T1000 (cell line): ENCODE measurements at places on chromosomes 13 and 19.
A peak's percentile ranks its signal among the peaks of the same experiment; 100 is the strongest.

GRCh38 chr19:38183251-38183897, 40.6 kb downstream of the DPF1 start:
- no peak for DNase-seq

GRCh38 chr19:51179256-51179655, 37.2 kb downstream of the SIGLEC7 start:
- DNase-seq = no peak

DNA sequence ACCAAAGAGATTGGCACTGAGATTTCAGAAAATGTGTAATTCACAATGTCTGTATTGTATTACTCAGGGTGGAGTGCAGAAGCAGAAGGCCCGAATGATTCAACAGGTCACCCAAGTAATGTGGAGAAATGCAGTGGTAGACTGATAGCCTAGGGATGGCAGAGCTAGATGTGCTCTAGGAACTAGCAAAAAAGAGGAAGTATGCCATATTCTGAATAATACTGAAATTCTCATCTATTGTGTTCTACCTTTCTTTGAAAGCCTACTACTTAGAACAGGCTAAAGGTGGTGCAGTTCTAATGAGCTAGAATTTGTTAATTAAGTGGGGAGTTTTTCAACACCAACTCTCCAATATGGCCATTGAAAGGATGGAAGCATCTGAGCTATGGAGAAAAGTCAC, 1449.8 kb upstream of the MIR17HG start:
- no peak for DNase-seq

DNA sequence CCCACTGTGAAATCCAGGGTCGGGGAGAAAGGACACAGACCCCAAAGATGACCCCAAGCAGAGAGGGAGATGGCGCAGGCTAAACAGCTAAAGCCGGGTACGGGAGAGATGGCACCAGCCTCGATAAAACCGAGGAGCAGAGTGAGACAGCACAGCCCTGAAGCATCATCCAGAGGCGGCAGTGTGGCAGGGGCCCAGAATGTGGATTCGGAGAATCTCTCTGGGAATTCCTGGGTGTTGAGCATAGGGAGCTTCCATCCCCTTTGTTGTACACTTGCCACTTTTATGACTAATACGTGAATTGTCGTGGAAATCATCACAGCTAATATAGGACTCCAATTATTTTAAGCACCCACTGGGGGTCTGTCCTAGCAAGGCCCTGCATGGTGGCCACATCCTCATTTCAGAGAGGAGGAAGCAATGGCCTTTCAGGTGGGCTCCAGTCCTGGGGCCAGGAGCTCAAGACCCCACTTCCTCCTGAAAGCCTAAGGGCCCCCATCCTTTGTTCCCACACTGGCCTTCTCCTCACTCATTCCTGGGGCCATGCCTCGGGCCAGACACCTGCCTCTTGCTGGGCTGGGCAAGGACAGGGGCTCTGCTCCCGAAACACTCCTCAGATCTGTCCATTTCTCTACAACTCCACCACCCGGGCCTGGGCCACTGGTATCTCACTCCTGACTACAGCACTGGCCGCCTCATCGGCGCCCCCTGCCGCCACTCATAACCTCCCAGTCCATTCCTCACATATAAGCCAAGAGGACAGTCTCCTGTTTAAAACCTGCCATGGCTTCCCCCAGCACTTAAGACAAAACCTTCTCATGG, 29.3 kb upstream of the ATP1A3 start:
- DNase-seq = no peak

- no peak for DNase-seq
Observed at GRCh38 chr13:46795321-46795720, 1.6 kb downstream of the ESD start.

- no peak for DNase-seq
Observed at GRCh38 chr13:50144246-50145160, 129.3 kb downstream of the KCNRG start.

GRCh38 chr19:31501427-31502195, 152.4 kb upstream of the TSHZ3 start:
- DNase-seq = no peak

DNA sequence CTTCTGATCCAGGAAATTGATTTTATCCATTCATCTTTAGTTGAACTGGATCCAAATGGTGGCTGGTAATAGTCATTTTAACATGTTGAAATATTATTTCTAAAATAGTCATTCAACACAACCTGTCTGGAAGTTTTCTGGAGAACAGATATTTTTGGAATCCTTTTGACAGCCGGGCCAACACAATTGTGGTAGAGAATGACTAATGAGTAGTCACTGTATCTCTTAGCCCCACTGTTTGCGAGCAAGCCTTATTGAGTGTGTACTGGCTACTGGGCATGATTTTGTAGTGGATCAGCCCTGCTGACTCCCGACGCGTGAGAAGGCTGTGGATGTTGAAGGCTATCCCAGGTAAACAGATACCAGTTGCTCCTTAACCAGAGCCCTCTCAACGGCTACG, 383.4 kb downstream of the ZNF536 start:
- no peak for DNase-seq

GRCh38 chr19:13404236-13404635, 102.0 kb downstream of the CACNA1A start:
- DNase-seq = no peak

DNA sequence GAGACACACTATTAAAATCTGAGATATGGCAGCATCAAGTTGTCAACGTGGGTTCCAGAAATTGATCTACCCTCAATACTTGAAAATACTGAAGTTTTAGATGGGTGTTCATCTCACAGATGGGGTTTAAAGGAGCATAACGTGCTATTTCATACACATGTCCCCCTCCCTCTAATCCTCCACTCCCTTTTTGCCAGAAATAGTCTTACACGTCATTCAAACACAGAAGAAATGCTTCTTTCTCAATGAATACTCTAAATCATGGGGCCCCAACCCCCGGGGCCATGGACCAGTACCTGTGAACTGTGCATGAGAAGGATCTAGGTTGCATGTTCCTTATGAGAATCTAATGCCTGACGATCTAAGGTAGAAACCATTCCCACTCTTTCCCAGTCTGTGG, 19.6 kb downstream of the KLF12 start:
- DNase-seq = no peak

- no peak for DNase-seq
Observed at GRCh38 chr13:30776661-30777060, 41.3 kb downstream of the ALOX5AP start.

GRCh38 chr13:25267715-25268114, 19.6 kb downstream of the MTMR6 start:
- DNase-seq = no peak

DNA sequence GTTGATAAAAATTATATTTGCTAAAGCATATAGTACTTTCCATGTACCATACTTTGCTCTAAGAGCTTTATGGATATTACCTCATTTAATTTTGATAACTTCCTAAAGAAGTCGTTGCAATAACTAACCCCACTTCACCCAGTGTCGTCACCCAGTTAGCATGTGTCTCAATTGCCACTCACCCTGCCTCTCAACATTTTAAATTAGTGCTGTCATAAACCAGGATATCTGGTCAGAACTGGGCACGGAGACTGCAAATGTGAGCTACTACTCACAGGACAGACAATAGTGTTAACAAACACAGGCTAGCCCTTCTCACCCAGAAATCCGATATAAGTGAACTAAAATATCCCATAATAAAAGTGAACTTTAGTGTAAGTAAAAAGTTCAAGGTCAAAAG, 430.6 kb downstream of the KLF12 start:
- DNase-seq = no peak

DNA sequence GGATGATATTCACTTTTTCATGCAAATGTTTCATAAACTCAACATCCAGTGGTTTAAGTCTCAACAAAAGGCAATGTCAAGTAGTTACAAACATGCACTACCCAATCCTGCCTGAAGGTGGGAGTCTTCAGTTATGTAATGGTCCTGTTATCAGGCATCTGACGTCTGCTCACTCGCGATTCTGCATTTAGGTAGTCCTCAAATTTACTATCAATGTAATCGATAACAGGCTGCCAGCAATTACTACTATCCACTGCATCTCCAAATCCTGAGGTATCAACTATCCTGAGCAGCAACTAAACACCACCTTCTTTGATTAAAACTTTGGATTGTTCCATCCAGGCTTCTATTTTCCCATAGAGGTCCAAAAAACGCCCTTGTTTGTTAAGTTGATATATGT, 51.2 kb downstream of the NLRP12 start:
- DNase-seq = peak; percentile 1

DNA sequence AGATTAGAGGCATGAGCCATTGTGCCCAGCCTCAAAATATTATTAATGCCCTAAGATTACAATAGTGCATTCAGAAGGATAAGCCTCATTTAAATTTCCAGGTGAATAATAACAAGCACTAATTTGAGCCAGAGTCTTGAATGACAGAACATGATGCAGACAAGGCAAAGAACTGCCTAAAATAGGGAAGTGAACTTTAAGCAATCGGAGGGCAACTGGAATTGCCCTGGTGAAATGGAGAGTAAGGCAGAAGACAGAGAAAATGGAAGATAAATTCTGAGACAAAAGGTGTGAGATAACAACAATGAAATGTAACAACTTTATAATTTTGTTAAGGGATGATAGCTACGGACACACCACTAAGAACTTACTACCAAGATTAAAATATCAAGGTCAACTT, 199.9 kb downstream of the DIAPH3 start:
- no peak for DNase-seq

GRCh38 chr19:46621191-46622117, 3.4 kb downstream of the PTGIR start:
- DNase-seq = no peak

DNA sequence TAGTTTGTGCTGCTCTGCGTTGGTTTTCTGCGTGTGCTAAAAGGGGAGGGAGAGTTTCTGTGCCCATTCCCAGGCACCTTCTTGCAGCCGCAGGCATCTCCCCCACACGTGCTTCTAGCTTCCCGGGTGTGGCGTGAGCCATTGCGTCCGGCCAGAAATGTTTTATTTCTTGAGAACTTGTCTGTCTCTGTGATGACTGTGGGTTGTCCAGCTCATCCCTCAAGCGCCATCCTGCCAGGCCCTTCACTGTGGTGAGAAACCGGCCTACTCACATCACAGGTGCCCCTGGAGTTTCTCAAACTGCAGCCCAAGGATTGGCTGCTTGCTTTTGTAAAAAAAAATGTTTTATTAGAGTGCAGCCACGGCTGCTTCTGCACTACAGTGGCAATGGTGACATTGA, 24.2 kb downstream of the EPN1 start:
- no peak for DNase-seq

GRCh38 chr19:33098055-33098534, 17.1 kb downstream of the GPATCH1 start:
- no peak for DNase-seq

GRCh38 chr13:34756572-34756971, 185.5 kb upstream of the NBEA start:
- no peak for DNase-seq

- no peak for DNase-seq
Observed at GRCh38 chr19:3250675-3251074, 26.2 kb downstream of the CELF5 start.

- DNase-seq = no peak
Observed at GRCh38 chr19:33398361-33399060, 25.0 kb downstream of the CEBPG start.

DNA sequence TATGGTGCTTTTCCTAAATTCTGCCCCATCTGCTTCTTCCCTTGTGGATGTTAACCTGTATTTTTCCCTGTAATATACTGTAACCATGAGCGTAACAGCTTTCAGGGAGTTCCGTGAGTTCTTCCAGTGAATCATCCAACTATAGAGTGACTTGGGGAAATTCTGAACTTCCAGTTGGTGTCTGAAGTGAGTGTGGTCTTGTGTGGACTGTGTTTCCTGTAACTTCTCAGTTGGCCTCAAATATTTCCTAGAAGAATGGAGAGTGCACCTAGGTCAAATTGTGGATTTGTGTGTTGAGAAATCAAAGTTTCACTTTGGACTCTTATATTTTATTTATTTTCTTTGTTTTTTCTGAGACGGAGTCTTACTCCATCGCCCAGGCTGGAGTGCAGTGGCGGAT, 11.0 kb upstream of the ZNF766 start:
- DNase-seq = no peak

DNA sequence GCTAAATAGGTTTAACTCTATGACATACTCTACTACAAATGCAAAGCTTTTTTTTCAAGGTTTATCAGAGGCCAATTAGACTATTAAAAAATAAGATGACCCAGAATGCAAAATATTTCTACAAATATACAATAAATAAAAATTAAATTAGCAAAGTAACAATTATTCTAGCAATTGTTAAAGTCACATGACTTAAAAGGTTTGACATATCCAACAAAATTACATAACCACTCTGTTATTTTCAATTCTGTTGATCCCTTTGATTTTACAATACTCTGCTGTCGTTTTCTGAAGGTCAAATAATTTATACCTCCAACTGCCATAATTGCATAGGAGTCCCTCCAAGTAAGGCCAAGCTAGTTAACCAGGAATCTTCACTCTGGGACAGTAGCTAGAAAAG, 292.6 kb upstream of the MIR17HG start:
- DNase-seq = no peak

DNA sequence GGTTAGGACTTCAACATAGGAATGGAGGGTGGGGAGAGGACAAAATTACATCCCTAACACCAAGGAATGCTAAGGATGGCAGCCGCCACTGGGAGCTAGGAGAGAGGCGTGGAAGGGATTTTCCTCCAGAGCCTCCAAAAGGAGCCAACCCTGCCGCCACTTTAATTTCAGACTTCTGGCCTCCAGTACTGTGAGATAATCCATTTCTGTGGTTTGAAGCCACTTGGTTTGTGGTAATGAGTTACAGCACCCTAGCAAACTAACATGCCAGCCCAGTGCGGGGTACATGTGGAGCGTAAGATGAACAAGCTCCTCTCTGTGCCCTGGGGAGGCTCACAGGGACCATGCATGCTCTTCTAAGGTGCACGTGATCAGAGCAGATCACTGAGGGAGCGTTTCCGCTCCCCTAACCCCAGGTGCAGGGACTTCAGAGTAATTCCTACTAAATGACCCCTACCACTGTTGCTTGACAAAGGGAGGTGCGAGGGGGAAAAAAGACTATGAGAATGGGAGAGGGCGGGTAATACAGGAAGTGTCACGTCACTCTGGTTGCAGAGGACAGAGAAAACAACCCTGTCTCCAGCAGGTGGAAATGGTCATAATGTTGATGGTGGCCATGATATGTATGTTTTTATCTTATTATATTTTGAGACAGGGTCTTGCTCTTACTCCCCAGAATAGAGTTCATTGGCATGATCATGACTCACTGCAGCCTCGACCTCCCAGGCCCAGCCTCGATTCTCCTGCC, 12.0 kb downstream of the FPR1 start:
- no peak for DNase-seq

DNA sequence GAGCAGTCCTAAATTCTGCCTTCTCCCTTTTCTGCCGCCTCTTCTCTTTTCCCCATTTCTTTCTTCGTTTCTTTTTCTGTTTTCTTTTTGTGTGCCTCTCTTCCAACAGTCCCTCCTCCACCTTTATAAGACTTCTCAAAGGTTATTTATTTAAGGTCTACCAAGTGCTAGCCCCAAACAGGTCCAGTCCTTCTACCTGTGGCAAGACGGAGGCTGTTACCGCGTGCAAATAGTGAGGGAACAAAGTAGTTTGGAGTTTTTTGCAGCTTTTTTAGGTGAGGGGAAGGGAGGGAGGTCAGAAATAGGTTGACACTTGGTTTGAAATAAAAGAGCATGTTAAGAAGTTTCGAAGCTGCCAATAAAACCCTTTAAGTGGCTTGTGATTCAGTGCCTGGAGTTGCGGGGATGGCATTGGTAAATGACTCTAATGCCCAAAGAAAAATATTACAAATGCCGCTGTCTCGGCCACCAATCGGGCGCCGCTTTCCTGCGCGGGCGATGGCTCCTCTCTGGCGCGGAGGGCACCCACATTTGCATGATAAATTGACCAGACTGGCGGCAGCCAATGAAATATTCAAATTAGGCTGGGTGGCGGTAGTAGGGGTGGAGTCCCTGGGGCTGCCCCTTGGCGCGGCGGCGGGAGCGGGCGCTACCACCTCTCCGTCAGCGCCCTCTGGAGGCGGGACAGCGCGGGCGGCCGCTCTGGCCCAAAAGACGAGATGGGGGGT, 7.5 kb upstream of the TSHZ3 start:
- no peak for DNase-seq
